ENCODE measurements at places on chromosomes 5 and 9.

DNA sequence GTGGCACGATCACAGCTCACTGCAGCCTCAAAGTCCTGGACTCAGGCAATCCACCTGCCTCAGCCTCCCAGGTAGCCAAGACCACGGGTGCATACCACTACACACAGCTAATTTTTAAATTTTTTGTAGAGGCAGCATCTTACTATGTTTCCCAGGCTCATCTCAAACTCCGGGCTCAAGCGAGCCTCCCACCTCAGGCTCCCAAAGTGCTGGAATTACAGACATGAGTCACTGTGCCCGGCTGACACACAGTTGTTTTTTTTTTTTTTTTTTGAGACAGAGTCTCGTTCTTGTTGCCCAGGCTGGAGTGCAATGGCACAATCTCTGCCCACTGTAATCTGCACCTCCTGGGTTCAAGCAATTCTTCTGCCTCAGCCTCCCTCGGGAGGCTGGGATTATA is 70.1 kb upstream of the CNOT6 start:
- no peak for DNase-seq

DNA sequence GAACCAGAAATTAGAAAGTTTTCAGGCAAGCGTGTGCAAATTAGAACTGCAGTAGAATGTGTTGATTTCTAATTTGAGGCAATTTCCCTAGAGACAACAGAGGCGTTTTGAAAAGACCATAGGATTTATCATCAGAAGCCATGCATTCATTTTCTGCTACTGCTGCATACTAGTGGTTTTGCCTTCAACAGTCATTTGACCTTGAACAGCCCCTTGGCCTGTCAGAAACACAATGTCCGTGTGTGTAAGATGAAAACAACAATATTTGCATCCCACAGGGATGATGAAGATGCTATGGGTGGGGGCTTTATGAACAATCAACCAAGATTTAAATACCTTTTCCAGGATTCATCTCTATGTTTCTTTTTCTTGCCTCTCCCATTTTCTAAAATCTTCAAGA is 73.7 kb downstream of the PDE4D start:
- no peak for DNase-seq

GRCh38 chr9:138120511-138121437 is 243.2 kb downstream of the CACNA1B start:
- DNase-seq = no peak

DNA sequence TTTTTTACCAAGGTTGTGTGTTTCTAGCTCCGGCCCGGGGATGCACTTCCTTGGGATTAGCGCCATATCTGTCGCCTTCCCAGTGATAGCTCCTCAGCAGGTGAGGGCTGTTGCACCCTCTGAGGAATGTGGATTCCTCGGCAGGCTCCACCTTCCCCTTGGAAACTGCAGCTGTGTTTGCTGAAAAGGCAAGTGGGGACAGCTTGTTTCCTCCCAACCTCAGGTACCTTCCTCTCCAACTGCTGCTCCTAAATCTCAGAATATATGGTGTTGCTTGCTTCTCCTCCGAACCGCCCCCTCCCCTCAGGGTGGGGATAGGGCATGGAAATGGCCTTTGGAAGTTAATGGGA is 1.3 kb downstream of the SLC1A1 start:
- no peak for DNase-seq

DNA sequence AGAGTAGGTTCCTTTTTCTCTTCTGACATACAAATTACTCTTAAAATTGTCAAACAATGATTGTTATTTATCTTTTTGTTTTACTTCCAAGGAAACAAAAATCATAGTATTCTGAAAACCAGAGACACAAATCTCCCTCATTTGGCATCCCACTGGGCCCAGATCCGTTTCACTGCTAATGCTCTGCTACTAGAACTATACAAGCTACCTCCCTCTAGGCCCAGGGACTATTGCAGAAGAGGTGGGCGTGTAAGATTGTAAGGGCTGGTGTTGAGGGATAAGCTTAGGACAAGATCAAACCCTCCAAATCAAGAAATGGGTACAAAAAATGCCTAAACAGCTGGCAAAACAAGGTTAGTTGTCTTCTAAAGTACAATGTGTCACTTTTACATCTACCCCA is 928.9 kb upstream of the CDH10 start:
- DNase-seq = no peak

DNA sequence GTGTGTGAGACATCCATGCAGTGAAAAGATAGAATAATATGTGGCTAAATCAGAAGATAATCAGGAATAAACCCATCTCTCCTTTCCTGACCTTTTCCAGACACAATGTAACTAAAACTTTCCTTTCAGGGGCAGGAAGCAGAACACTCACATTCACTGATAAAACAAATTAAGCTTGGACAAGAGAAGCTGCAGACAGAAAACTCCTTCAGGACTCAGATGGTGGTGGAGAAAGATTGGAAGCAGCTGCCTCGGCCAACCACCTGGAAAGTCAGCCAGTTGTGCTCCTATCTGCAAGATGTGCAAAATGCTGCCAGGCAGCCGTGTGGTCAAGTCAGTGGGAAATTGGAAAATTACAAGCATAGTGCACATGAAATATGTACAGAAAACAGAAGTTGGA is 26.9 kb downstream of the RASEF start:
- no peak for DNase-seq

- DNase-seq = no peak
These were observed 21.6 kb downstream of the JADE2 start for GRCh38 chr5:134547066-134547465.

GRCh38 chr9:133768859-133769510 is 30.8 kb upstream of the SARDH start:
- no peak for DNase-seq

DNA sequence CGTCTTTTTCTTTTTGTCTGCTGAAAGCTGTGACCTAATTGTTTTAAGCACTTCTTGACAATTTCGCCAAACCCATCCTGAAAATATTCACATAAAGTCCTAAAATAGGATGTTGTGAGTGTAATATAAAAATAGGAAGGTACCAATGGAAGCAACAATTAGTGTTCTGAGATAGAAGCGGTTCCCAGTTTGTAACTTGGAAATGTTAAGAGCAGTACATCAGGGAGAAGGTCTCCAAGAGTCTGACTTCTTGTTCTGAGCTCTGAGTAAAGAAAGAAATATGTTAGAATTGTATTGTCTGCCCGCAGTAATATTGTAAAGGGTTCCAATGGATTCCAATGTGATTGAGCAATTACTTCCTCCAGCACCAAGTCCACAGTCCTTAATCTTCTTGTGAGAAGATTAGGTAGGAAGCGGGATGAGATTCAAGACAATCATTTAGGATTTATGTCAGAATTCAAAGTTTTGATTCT is 3.9 kb downstream of the VCAN start:
- DNase-seq = no peak

- DNase-seq = no peak
These were observed 341.2 kb downstream of the CAAP1 start for GRCh38 chr9:26551451-26551850.

DNA sequence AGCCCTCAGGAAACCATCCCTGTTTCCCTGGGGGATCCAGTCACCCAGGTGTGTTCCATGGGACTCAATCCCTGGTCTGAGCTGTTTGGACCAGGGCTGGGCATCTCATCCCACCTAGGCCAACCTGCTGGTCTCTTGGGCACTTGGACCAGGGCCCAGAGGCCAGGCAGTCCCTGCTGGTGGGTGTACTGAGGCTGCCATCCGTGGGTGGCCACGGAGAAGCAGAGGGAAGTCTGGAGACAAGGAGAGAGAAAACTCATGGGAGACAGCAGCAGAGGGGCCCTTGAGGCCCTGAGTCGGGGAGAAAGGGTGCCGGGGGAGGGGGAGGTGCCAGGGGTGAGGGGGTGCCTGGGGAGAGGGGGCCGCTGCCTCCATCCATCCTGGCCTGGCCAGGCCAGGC is 247.8 kb downstream of the PBX3 start:
- DNase-seq = no peak

- no peak for DNase-seq
These were observed 35.6 kb downstream of the NIM1K start for GRCh38 chr5:43227655-43228054.

All from NCI-H1048 (cell line).